ENCODE measurements at places on chromosomes 5 and 9.
A peak's percentile ranks its signal among the peaks of the same experiment; 100 is the strongest.

DNA sequence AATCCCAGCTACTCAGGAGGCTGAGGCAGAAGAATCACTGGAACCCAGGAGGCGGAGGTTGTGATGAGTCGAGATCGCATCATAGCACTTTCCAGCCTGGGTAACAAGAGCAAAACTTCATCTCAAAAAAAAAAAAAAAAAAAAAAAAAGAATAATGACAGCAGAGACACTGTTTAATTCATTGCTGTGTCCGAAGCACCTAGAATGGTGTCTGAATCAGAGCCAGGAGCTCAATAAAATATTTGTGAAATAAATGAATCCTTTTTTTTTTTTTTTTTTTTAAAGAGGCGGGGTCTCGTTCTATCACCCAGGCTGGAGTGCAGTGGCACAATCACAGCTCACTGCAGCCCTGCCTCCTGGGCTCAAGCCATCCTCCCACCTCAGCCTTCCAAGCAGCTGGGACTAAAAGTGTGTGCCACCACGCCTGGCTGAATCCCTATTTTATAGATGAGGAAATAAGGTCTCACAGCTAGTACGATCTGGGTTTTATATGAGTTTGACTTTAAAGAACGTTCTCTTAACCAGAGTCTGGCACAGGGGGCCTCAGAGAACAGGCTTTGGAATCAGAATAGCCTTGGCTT, 47.8 kb downstream of the THOC3 start:
- DNase-seq = no peak

GRCh38 chr5:34657988-34658387, 1.9 kb downstream of the RAI14 start:
- DNase-seq = no peak

- no peak for DNase-seq
These were observed 38.8 kb downstream of the MUSK start for GRCh38 chr9:110707419-110707818.

DNA sequence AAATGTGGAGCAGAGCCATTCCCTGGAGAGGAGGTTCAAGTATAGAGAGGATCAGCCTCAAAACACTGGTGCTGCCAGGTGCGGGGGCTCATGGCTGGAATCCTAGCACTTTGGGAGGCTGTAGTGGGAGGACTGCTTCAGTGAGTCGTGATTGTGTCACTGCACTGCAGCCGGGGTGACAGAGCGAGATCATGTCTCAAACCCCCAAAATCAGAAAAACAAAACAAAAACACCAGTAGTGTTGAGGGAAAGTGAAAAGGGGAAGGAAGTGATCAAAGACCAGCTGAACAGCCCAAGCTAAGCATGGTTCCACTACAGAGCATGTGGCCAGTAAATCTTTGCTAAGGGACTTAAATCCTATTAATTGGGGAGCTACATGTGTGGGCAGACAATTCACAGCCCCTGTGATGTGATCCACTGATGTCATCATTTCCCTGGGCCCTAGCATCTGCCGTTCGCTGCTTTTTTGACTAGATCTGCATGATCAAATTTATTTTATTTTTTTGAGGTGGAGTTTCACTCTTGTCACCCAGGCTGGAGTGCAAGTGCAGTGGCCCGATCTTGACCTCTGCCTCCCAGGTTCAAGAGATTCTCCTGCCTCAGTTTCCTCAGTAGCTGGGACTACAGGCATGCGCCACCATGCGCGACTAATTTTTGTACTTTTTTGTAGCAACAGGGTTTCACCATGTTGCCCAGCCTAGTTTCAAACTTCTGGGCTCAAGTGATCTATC, 2.7 kb upstream of the PCBD2 start:
- DNase-seq = no peak

GRCh38 chr5:43215073-43215631, 23.1 kb downstream of the NIM1K start:
- no peak for DNase-seq

DNA sequence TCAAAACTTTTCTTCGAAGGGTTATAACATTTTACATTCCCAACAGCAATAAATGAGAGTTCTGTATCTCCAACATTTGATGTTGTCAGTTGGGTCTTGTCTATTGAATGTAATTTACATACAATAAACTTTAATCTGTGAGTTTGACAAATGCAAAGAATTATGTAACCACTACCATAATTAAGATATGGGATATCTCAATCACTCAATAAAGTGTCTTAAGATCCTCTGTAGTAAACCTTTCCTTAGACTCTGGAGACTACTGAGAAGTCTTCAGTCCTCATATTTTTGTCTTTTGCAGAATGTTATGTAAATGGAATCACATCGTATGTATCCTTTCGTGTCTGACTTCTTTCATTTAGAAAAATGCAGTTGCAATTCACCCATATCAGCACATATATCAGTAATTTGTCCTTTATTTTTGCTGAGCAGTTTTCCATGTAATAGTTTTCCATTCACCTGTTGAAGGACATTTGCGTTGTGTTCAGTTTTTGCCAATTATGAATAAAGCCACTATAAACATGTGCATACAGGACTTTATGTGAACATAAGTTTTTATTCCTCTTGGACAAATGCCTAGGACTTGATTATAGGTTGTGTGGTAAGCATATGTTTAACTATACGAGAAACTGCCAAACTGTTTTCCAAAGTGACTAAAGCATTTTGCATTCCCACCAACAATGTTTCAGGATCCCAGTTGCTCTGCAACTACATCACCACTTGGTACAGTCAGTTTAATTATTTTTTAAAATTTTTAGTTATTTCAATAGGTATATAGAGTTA, 784.6 kb upstream of the ZNF608 start:
- no peak for DNase-seq

DNA sequence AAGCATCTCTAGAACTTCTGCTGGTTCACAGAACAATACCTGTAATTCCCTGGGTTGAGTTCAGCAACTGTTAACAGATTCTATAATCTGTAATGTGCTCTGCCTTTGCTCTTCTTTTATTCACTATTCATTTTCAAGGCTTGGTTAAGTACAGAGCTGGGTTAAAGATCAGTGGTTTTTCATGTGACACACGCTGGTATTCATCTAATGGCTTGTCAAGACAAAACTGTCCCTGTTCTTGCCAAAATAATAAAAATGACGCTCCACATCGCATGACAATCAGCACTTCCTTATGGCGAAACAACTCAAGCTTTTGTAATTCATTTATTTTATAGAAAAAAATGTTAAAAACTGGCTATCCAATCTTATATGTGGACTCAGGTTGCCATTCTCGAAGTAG, 137.9 kb downstream of the BNC2 start:
- no peak for DNase-seq

GRCh38 chr9:111789881-111790280, 4.9 kb downstream of the SHOC1 start:
- DNase-seq = no peak

DNA sequence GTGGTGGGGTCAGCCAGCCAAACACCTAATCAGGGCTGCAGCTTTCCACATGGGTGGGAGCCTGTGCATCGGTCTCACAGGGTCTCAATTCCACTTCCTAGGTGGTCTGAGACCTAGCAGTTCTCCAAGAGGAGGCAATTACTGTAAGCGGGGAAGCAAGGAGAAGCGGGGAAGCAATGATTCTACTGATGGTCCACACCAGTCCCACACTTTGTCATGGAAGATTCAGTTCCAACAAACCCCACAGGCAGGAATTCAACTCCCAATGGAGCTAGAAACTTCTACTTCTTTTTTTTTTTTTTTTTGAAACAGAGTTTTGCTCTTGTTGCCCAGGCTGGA, 158.7 kb upstream of the RAI14 start:
- DNase-seq = no peak

DNA sequence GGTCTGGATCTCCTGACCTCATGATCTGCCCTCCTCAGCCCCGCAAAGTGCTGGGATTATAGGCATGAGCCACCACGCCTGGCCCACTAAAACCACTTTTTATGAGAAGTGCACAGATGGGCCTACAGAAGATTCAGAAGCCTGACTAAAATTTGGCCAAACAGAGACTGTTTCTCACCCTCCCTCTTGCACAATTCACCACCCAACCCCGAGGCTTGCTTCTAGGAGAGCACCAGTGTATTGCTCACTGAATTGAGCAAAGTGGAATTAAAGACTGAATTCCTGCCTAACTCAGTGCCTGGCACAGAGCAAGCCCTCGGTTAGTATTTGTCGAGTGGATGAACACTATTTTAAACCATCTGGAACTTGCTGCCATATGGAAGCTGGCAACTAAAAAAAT, 3.4 kb upstream of the DCTN4 start:
- peak; percentile 46 for DNase-seq

DNA sequence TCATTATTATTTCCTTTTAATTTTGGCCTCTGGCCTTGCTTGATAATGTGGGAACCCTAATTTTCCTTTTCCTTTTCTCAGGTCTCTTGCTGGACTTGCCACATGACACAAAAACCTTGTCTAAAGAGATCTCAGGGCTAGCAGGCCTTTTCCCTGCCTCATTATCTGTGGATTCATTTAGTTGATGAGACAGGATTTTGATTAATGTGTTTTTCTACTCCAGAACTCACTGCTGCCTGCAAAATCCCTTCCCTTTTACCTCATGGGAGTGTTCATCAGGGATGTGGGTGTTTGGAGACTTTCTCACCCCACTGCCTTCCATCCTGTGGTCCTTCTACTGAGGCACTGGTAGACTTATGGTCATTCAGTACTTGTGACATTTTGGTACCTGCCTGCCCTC, 56.2 kb upstream of the MAMDC2 start:
- no peak for DNase-seq

GRCh38 chr5:74352256-74352655, 288.3 kb downstream of the ENC1 start:
- DNase-seq = no peak

GRCh38 chr5:93589829-93590215, 6.8 kb downstream of the NR2F1 start:
- no peak for DNase-seq

DNA sequence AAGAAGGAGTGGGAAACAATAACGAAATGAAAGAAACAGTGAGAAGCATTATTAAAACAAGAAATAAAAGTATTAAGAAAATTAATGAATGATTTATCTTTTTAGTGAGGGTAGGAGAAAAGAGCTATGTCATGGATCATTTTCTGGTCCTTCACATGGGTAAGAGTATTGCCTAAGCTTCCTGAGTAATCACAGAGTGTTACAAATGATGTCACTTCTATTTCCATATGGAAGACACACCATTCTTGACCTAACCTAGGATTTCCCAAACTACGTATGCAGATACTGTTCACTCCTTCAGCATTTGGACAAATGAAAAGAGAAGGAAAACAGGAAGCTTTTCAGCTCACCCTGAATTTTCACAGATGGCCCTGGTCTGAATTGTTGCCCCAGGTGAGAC, 3.3 kb upstream of the TSLP start:
- no peak for DNase-seq

DNA sequence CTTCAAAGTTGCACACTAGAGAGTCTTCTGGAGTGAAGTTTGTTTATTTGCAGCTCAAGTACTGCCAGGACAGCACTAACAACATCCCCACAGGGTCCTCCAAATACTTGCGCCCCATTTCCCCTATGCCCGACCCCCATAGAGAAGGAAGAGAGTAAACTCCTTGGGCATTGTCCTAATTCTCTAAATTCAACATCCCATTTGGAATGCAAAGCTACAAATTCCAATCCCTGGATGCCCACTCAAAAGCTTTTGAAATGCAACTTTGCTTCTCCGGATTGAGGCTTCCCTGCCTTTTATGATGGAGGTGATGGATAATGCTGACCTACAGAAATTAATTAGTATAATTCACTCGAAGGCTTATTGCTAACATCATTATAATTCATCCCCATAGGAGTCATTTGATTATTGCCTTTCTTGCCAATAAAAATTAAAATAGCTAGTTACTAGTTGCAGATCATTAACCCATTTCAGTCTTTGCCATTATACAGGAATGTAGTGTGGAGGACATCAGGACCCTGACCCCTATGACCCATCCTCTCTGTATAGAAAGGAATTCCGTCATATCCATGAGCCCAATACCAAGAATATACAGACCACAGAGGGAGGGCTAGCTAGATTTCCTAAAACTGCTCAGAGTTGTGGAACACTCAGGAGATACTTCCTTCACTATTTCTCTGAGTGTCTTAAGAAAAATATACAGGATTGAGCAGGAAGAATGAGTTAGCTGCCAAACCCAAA, 277.6 kb downstream of the ZNF608 start:
- DNase-seq = no peak

DNA sequence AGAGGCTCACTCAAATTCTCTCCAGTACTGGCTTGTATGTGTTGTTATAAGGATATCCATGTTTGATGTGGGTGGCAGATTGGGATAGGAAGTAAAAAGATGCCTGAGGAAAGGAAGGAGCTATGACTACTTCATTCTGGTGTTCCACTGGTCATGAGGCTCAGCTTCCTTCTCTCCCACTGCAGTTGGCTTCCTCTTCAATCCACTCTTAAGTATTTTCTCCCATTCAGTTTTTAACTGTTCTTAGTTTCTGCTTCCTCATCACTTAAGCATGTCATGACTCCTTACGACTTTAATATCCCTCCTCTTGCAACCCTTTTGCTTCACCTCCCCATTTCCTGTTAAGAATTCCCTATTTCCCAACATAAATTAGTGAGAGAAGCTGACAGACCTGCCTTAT, 81.1 kb downstream of the PJA2 start:
- DNase-seq = no peak

DNA sequence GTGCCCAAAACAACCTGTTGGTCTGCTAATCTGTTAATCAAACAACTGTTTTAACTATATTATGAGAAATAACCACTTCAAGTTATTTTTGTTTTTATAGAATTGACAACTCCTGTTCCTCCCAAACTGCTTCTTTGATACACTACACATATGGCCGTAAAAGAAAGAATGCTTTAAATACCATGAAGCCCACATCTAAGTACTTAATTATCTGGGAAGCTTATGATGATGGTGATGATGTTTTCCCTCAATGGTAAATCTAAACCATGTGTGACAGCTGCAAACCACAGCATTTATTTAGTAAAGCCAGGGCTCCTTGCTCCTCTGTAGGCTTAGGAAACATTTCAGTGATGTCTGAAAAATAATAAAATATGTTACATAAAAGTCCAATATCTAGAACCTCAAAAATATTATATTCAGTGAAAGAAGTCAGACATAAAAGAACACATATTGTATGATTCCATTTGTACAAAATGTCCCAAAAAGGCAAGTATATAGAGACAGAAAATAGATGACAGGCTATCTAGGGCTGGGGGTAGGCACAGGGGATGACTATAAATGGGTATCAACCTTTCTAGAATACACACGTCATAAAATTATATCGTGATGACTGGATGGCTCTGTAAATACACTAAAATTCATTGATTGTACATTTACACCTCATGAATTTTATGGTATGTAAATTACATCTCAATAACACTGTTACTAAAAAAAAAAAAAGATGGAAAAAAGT, 154.1 kb downstream of the EFNA5 start:
- no peak for DNase-seq

GRCh38 chr9:96514108-96514799, 64.3 kb downstream of the HABP4 start:
- DNase-seq = no peak
